ENCODE measurements at places on chromosomes 4 and X.

GRCh38 chrX:39907964-39908661 lies 189.6 kb downstream of the BCOR start:
- DNase-seq = peak; percentile 98

DNA sequence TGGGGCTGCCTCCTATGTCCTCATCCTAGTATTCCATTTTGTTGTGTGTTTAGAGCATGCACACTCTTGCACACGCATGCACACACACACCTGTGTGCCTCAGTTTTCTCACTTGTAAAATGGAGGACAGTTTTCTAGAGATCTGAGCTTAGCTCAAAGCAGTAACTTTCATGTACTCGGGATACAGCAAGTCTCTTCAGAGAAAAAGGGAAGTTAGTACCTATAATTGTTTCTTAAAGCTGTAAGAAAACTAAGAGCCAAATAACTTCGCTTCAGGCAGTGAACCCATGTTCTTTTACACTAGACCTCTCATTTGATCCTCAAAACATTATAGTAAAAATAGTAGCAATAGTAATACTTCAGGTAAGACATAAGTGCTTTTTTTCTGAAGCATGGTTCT lies 49.6 kb downstream of the KIT start:
- no peak for DNase-seq

DNA sequence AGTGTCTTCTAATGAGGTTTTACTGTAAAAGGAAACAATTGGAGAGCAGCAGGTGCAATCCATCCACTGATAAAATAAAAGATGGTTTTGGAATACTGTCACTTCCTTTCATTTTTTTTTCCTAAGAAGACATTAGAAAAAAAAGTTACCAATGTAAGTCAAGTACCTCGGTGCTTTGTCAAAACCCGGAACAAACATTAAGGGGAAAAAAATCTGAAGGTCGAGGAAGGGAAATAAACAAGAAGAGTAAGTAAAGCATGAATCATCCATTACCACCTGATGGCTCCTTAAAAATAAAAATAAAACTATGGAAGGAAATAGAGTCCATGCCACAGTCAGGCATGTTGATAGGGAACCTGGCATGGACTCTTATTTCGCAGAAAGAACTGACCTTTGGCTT lies 15.3 kb upstream of the XPNPEP2 start:
- DNase-seq = no peak

DNA sequence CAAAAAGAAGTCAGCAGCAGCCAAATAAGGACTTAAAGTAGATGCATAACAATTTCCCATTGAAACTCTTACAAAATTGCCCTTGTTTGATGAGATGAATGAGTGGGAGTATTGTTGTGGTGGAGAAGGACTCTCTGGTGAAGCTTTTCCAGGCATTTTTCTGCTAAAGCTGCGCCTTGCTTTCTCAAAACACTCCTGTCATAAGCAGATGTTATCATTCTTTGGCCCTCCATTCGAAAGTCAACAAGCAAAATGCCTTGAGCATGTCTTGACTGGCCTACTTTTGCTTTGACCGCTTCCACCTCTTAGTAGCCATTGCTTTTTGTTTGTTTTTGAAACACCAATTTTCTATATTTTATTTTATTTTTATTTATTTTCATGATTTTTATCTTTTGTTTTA lies 340.9 kb upstream of the FGF13 start:
- DNase-seq = no peak

DNA sequence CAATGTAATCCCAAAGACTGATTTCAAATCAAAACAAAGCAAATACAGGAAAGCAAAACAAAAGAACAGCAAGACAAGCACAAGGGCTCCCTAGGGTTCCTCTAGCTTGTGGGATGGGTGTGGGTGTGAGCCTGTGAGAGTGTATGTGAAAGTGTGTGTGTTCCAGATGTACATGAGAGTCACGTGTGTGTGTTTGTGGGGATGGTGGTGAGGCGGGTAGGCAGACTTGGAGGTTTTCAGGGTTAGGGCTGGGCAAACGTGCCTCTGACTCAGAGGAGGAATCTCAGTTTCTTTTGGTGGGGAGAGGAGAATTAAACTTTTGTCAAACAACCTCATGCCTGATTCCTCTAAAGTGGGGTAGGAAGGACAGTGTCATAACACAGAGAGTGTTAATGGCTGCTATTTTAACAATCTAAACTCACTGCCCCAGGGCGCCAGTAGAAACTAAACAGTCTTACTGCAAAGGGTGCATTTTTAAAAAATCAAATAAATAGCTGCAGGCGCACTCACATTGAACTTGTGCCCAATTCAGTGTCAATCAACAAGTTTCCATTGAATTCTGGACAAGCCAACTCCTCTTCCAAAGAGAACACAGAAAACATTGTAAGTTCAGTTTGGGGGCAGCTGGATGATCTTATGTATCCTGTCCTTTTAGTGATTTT lies 51.8 kb downstream of the CHRDL1 start:
- DNase-seq = no peak

DNA sequence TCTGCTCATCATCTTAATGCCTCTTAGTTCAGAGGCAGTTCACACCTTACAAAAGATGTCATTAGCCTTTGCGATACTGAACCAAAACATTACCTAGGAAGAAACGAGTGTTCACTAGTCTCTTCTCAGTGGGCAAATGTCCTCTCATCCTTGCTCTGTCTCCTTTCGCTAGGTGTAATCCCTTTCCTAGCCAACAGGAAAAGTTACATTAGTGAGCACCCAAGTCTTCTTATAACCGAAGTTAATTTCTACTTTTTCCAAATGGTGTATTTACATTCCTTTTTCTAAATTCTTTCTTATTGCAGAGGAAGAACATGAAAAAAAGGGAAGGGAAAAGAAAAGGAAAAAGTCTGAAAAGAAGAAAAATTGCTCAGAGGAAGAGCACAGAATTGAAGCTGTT lies 46.9 kb downstream of the SMIM31 start:
- no peak for DNase-seq

DNA sequence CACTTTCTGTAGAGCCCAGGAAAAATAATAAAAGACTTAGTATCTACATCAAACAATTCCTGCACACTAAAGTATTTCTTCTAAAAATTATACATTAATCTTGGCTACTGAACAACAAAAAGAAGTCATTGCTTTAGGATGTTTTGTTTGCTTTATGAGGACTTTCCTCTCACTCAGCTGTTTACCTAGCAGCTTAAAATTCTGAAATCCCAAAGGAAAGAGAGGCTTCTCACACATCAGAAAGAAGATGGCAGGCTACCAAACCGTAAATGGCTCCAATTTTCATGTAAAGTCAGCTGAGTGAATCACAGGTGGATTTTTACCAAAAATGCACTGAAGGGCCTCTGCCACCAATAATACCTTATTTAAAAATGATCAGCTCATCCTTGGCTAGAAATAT lies 9.0 kb upstream of the TRPC3 start:
- DNase-seq = no peak

DNA sequence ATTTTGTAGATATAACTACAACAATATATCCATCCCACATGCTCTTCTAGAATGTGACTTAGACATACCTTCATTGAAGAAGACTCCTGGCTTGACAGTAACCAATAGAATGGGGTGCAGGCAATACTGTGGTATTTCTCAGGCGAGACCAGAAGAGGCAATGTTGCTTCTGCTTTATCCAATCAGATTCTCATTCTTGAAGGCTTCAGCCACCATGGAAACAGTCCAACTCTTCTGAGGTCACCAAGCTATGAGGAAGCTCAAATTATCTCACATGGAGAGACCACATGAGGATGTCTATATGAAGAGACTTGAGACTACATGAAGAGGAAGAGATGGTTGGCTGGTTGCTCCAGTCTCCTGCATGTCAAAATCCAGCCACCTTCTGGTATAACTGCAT lies 469.9 kb downstream of the PCDH10 start:
- DNase-seq = peak; percentile 24

GRCh38 chr4:3303565-3303824 lies 10.7 kb downstream of the RGS12 start:
- no peak for DNase-seq

- no peak for DNase-seq
Observed at GRCh38 chrX:132425744-132426318, 63.0 kb downstream of the MBNL3 start.

DNA sequence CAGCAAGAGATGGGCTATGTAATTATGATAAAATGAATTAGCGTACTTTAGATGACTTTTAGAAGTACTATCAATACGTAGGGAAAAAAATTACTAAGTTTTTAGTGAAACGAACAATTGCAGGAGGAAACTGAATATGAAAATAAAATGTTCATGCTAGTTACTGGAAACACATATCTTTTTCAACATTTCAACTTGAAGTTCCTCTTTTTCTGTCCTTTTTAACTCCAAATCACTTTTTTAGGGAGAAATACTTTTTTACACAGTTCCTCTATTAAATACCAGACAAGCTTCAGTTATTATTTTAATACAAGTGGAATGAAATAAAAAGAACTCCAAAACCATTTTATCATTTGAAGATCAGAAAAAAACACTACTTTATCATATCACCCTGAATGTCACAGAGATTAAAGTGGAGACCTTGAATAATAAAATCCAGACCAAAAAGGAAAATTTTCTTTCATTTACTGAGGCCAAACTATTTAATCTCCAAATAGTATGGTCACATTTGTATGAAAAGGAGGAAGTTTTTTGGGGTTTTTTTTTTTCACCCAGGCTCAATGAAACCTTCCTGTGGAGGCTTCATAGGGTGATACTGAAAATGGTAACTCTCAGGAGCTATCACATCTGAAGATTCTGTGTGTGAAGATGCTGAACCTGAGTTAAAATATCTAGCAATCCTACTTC lies 306.2 kb downstream of the INPP4B start:
- DNase-seq = no peak

- no peak for DNase-seq
Observed at GRCh38 chr4:41590591-41590990, 52.6 kb downstream of the LIMCH1 start.

DNA sequence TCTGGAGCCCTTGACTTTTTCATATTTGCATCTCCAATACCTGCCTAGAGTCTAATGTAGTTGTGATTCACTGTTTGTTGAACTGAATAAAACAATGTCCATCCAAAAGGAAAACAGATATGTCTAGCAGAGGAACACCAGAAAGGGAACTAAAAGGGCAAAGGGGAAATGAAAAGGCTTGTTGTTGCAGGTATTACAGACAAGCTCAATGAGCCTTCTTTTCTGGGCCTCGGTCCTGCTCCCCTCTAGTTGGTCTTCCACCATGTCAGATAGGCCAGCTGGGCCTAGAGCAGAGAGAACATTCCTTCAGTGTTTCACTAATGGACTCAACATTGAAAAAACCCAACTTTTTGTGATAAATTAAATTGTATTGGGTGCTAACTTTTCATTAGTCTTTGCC lies 55.4 kb downstream of the ZFX start:
- DNase-seq = no peak

DNA sequence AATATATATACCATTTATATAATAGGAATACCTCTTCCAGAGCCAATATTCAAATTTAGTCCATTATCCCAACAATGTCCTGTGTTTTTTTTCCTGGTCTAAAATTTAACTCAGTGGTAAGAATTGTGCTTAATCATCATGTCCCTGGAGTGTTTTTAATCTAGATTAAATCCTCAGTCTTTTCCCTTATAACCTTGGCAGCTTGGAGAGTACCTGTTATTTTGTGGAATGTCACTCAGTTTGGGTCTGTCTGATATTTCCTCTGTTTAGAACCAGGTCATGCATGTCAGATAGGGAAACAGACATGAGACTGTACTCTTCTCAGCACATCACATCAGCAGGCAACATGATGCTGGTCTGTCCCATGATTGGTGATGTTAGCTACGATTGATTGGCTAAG lies 96.6 kb downstream of the HPGD start:
- no peak for DNase-seq

DNA sequence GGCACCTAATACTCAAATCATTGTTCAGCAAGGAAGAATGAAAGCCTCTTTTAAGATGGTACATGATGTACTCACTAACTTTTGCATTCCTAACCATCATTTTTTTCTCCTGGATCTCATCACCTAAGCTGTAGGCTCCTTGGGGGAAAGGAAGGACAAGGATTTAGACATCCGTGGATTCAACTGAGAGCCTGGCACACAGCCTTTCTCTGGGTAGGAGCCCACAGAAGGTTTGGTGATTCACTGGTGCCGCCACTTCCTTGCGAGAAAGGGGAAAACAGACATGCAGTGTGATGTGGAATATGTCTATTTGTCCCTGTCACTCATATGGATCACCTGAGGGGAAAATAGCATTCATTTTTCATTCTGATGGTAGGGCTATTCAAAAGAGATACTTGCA lies 147.3 kb downstream of the PCDH7 start:
- DNase-seq = no peak

DNA sequence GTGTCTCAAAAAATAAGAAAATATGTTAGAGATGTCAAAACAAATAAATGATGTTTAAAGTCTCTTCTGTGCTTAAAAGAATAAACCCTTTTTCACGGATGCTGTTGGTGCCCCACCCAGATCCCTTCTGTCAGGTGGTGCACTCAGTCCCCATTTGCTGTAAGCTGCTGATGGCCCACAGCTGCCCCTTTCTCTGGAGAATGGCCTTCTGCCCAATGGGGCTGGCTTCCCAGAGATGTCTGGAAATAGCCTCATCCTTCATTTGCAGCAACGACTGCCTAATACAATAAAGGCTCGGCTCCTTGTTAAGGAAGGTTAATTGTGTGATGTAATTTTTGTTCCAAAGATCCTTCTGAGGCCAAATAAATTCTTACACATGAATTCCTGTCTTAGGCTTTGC lies 31.8 kb downstream of the ETNPPL start:
- no peak for DNase-seq

- DNase-seq = no peak
Observed at GRCh38 chr4:166491635-166492034, 618.6 kb downstream of the TLL1 start.

GRCh38 chrX:149830192-149830873 lies 48.6 kb downstream of the MAGEA9 start:
- DNase-seq = peak; percentile 27

- DNase-seq = no peak
Observed at GRCh38 chr4:154421618-154422017, 70.0 kb downstream of the DCHS2 start.

- peak; percentile 96 for DNase-seq
Observed at GRCh38 chr4:127203562-127204200, 429.1 kb upstream of the INTU start.

- DNase-seq = no peak
Observed at GRCh38 chr4:153223930-153224329, 19.7 kb downstream of the TRIM2 start.

DNA sequence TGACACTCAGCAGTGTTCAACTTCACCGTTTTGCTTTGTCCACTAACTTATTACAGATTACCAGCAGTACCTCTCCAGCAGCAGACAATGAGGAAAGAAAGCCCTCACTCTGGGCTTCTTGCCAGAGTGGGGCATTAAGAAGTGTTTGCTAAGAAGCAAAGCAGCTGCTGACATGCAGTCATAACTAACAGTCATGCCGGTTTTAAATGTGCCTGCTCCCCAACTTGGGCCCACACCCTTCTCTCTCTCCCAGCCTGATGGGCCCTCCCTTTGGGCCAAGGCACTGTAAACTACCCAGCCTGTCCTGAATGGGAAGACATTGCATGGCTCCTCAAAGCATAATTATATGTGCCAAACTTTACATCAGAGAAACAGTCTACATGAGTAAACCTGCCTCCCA lies 54.6 kb upstream of the HHIP start:
- peak; percentile 85 for DNase-seq

Measured in fibroblast of skin of back (primary cell).